Activated naive CD4-positive, alpha-beta T cell (primary cell): ENCODE measurements at places on chromosomes 7 and 10.

GRCh38 chr10:21494191-21495001 lies 31.1 kb downstream of the SKIDA1 start:
- DNase-seq = no peak

DNA sequence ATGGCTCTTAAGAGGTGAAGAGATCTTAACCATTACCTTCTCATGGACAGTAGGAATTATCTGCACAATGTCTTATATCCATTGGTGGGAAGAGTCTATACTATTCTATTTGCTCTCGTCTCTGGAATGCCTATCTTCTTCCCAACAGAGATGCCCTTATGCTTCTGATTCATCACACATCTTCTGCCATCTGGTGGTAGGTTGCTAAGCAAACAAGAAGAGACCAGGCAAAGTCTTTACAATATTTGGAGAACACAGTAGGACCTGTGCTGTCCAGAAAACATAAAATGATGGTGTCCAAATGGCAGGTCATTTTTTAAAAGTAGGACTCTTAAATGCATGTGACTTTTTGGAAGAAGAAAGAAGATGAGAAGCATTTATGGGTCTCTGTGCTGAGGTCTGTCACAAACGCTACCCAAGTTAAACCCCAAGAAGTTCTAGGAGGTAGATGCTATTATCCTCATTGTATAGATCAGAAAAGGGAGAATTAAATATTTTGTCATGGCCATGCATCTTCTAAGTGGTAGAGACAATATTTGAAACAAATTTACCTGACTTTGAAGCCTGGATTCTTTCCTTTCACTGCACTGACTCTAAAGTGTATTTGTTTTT lies 67.8 kb upstream of the NXPH1 start:
- DNase-seq = no peak

GRCh38 chr10:76497666-76498065 lies 1066.2 kb downstream of the LRMDA start:
- no peak for DNase-seq

- DNase-seq = no peak
Observed at GRCh38 chr10:19817231-19817933, 1.1 kb downstream of the PLXDC2 start.

DNA sequence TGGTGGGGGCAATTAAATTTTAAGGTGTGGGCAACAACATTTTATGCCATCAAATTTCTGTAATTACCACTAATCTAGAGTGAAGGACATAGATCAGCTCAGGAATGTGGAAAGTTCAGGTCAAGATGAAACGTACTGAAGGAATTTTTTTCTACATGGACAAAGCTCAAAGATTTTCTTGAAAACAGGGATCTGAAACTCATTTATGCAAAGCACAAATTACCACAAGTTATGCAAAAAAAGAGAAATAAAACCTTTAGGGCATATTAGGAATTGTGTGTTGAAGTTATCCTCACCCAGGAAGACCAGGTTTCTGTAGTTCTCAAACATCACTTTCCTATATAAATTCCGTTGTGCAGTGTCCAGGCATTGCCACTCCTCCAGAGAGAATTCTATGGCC lies 18.9 kb downstream of the ZNF680 start:
- no peak for DNase-seq

- no peak for DNase-seq
Observed at GRCh38 chr10:107855301-107856046, 691.0 kb upstream of the SORCS1 start.
